Activated T-helper 1 cell treated with anti-CD3 and anti-CD28 coated beads, Interleukin-12 subunit alpha, Interleukin-12 subunit beta, Interleukin-2, Interleukin-4 antibody, amounts not matched to agents 30 ng/mL and 10 ng/mL and 1 ng/mL, durations not matched to agents 14 hours and 24 hours and 36 hours (primary cell): ENCODE measurements at places on chromosomes 12 and 14. TPM values are rescaled to one million over a fixed set of nuclear protein-coding genes. Genes with fewer than 3 reads are reported as not detected.

- H3K4me3 ChIP-seq, result no peak overlapping the region
- no peak overlapping the region for H3K27ac ChIP-seq
- H3K4me1 ChIP-seq, result no peaks in the 10 kb centered on the region
- peaks cover 11% of the 10 kb centered on the region for H3K27me3 ChIP-seq
These were observed 8.5 kb upstream of the SVOP start for GRCh38 chr12:109029411-109029810.

GRCh38 chr12:84702001-84702400, 210.6 kb downstream of the SLC6A15 start:
- no peaks in the 10 kb centered on the region for H3K36me3 ChIP-seq
- DNase-seq, result no peak
- H3K27ac ChIP-seq, result no peak overlapping the region
- no peaks in the 10 kb centered on the region for H3K27me3 ChIP-seq

DNA sequence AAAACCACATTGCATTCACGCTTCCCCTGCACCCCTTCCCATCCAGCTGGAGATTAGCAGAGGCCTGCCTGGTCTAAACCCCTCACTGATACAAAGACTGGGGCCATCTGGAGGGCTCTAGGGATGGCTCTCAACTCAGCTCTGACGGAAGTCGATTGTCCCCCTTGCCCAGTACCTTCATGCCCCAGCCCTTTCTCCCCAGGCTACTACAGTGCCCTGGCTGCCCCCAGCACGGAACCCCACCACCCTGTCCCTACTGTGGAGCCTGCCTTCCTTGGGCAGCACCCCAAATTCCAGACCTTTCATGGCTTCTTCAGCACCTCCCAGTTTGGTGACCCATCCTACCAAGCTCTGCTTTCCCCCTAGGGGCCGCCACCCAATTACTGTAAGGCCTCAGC, 25.6 kb downstream of the ZFP36L1 start:
- H3K36me3 ChIP-seq, result peaks cover 1% of the 10 kb centered on the region
- no peak overlapping the region for H3K27ac ChIP-seq
- peaks cover 7% of the 10 kb centered on the region for H3K27me3 ChIP-seq
- H3K4me3 ChIP-seq, result no peak overlapping the region
- H3K4me1 ChIP-seq, result peaks cover 41% of the 10 kb centered on the region

- H3K4me1 ChIP-seq, result no peaks in the 10 kb centered on the region
- H3K4me3 ChIP-seq, result no peak overlapping the region
- H3K27me3 ChIP-seq, result no peaks in the 10 kb centered on the region
- DNase-seq, result no peak
- H3K36me3 ChIP-seq, result no peaks in the 10 kb centered on the region
These were observed 65.9 kb downstream of the FGD6 start for GRCh38 chr12:95151406-95151805.

DNA sequence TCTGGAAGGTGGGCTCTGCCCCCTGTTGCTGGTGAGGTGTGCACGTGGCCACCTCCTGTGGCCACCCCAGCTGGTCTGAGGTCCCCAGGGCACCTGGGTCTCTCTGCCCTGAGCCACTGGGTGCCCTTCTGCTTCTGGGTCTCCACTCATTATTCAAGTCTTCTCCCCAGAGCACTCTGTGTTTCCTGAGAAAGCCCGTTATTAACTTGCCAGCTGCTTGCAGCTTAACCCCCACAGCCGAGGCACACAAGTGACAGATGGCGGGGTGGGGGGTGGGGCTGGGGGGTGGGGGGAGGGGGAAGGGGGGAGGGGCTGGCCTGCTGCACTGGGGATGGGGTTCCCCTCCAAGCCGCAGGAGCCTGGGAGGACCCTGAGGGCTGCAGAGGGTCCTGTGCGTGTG, 40.5 kb downstream of the FBRSL1 start:
- H3K4me1 ChIP-seq, result no peaks in the 10 kb centered on the region
- H3K27me3 ChIP-seq, result no peaks in the 10 kb centered on the region
- DNase-seq, result no peak
- no peak overlapping the region for H3K27ac ChIP-seq

PLEKHH1 gene
- total RNA-seq, result 0.96 and 2.4 TPM in 2 replicates

- no peak overlapping the region for H3K27ac ChIP-seq
- H3K36me3 ChIP-seq, result no peaks in the 10 kb centered on the region
- no peak for DNase-seq
- H3K27me3 ChIP-seq, result peaks cover 4% of the 10 kb centered on the region
These were observed 679 bp downstream of the BDKRB2 start for GRCh38 chr14:96205059-96205977.

PTPRB gene
- not detected in 2 replicates for total RNA-seq

DNA sequence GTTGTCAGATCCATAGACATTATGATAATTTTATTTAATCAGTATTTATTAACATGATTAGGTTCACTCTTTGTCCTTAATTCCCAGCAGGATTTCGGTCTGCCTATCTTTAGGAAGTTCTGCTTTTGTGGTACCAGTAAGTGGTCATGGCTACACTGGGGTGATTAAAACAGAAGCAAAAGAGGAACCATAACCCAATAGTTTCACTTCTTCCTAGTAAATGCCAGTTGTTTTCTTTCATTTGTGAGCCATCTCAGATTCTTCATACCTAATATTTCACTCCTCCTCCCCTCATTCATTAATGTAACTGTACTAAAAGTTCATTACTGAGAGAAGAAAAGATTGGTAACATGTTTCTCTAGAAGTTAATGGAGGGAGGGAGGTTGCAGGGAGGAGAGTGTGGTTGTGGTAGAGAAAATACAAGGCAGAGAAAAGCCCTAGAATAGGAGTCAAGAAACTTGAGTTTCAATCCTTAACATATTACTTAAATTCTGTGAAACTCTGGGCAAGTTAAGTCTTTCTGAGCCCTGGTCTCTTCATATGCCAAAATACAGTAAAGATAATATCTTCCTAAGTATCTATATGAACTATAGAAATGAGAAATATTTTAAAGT, 101.2 kb downstream of the PEBP1 start:
- peaks cover 5% of the 10 kb centered on the region for H3K4me1 ChIP-seq
- H3K36me3 ChIP-seq, result peaks cover 25% of the 10 kb centered on the region
- H3K4me3 ChIP-seq, result no peak overlapping the region
- no peak for DNase-seq
- H3K27me3 ChIP-seq, result no peaks in the 10 kb centered on the region

YLPM1 gene
- 70.4 and 73.7 TPM in 2 replicates for total RNA-seq

DNA sequence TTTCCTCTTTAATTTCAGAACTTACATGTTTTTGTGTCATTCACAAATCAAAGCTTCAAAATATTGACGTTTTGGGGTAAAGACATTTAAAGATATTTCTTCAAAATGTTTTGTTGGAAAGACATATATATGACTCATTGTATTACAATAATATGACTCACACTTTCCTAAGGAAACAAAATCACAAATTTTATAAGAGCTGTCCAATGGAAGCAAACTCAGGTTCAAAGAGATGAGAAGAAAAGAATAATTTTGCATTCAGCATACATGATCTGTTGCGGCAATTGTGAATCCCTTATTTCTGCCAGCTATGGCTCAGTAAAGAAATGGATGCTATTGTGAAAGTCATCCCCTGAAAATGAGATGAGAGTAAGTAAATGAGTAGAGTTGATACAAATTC, 82.7 kb downstream of the GRIP1 start:
- H3K4me1 ChIP-seq, result no peaks in the 10 kb centered on the region
- H3K27ac ChIP-seq, result no peak overlapping the region
- H3K36me3 ChIP-seq, result no peaks in the 10 kb centered on the region
- DNase-seq, result no peak
- no peak overlapping the region for H3K4me3 ChIP-seq
- no peaks in the 10 kb centered on the region for H3K27me3 ChIP-seq

- H3K27me3 ChIP-seq, result peaks cover 34% of the 10 kb centered on the region
- H3K4me1 ChIP-seq, result peaks cover 41% of the 10 kb centered on the region
- H3K4me3 ChIP-seq, result peak overlapping the region; percentile 63
- H3K27ac ChIP-seq, result peak overlapping the region; percentile 16
- H3K36me3 ChIP-seq, result peaks cover 1% of the 10 kb centered on the region
- DNase-seq, result no peak
These were observed 1.4 kb downstream of the ASIC1 start for GRCh38 chr12:50058743-50059312.

DNA sequence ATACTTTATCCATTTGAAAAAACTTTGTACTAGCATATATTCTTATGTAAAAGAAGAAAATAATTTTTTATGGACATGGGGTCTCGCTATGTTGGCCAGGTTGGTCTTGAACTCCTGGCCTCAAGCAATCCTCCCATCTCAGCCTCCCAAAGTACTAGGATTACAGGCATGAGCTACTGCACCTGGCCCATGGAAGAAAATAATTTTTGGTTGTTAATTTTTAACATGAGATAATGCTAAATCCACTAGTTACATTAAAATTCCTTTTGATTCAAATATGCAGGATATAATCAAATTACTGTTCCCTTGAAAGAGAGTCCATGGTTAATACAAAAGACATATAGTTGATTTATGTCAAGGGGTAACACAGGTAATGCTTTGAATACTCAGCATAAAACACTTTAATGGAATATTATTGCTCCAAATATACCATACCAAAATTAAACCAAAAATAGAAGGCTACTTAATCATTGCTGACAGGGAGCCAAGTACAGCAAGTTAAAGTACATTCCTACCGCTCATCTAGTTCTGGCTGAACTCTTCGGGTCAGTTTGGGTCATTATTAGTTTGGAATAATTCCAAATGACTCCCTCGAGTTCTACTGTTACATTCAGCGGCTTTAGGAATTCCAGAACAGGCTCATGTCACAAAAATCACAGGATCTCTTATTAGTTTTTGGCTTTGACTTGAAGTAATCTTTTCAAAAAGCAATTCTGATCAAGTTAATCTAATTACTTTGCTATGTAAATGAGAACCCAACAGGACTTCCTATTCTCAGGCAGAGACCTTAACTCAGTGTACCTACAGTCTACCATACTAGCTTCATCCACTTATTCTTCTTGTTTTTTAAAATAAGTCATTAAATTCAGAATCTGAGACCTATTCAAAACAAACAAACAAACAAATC, 6.1 kb downstream of the SOS2 start:
- H3K4me3 ChIP-seq, result no peak overlapping the region
- H3K36me3 ChIP-seq, result peaks cover 14% of the 10 kb centered on the region
- peaks cover 47% of the 10 kb centered on the region for H3K4me1 ChIP-seq
- H3K27me3 ChIP-seq, result no peaks in the 10 kb centered on the region

DNA sequence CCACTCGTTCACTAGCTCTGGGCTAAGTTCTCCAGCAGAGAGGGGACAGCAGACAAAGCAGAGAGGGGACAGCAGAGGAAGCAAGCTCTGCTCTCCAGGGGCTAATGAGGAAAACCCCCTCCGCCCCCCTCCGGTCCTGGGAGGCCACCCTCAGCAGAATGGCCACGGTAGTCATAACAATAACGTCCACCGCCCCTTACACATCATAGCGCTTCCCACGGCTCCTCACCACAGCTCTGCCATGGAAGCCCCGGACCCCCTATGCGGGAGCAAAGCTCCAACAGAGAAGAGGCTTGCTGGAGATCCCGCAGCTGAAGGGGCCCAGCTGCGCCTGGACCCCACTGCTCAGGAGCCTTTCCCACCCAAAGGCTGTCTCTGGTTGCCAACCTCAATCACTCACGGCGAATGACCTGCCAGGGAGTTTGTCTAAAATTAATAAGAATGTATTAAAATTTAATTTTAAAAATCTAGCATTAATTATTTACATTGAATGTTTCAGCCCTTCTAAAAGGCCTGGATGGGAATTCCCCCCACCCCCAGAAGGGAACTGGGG, 17.4 kb downstream of the BEGAIN start:
- no peaks in the 10 kb centered on the region for H3K4me1 ChIP-seq
- no peak overlapping the region for H3K27ac ChIP-seq

DNA sequence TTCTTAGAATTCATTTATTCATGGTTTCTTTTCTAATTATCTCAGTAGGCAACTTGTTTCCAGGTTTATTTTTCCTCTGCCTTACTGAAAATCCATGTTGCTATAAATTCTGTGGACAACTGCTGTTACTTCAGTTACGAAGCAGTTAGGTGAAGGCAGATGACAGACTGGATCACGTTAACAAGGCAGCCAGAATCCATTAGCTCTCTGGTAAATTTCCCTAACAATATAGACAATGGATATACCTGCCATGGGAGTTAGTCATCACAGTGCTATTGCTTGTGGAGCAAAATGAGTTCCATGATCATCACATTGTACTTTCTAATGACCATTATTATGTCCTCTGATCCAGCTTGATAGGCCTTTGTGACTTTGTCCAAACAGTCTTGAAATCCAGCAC, 291.5 kb downstream of the NELL2 start:
- H3K4me1 ChIP-seq, result no peaks in the 10 kb centered on the region
- no peaks in the 10 kb centered on the region for H3K27me3 ChIP-seq
- no peak overlapping the region for H3K4me3 ChIP-seq
- H3K27ac ChIP-seq, result no peak overlapping the region

LBHD2 gene
- not detected in 2 replicates for total RNA-seq

DNA sequence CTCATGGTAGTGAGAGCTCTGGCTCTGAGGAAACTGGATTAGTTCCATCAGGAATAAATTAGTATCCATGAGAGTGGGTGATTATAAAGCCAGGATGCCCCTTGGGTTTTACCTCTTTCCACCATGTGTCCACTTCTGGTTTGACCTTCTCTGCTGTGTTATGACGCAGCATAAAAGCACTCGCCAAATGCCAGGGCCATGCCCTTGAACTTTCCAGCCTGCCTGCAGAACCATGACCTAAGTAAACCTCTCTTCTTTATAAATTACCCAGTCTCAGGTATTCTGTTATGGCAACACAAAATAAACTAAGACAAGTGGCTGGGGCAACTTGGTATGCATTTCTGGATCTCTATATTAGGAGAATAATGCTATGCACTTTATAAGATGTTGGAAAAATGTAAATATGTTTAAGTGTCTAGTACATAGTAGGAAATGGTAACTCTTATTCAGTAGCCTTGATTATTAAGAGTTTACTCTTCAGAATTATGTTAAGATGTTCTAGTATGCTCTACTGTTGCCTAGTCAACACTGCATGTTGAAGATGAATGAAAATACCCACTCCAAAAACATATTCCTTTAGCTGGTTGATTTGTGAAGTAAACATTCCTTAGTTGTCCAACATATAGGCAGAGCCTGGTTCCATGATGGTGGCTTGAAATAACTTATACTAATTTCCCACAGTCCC, 455.6 kb upstream of the TMPO start:
- no peak overlapping the region for H3K4me3 ChIP-seq
- no peaks in the 10 kb centered on the region for H3K4me1 ChIP-seq
- peaks cover 2% of the 10 kb centered on the region for H3K27me3 ChIP-seq
- no peak for DNase-seq

DNA sequence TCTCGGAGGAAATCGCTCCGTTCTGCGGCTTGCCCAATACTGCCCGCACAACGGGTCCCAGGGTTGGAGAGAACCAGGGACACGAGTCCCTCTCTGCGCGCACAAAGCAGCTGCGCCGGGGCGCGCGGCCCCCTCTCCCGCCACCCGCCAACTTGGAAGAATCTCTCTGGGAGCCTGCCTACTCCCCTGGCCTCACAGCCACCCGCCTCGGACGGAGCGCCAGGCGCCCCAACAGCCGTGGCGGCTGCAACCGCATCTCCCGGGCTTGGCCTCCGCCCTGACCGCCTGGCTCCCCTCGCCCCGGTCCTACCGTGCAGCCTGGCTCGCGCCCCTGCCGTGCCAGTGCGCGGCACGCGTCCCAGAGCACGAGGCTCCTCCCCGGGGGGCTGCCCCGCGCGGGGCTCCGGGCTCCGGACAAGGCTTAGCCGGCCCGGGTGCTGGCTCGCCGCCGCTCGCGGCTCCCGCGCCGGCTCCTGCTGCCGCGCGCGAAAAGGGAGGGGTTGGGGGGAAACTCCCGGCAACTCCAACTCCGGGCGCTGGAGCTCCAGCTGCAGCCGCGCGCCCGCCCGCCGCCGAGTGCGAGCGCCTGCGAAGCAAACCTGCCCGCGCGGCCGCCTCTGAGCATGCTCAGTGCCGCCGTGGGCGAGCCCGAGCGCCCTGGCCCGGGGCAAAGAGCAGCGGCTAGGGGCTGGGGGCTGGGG, at the start of gene STXBP6:
TSS of gene STXBP6 (minus strand) at position 580 of the 701 bp plus-strand sequence. CDS start 75,329 bp downstream, outside the sequence.
- no peak within 1 kb of the TSS for H3K4me3 ChIP-seq
- no peak within 1 kb of the TSS for H3K27ac ChIP-seq
- peaks cover 45% of the 10 kb centered on the region for H3K27me3 ChIP-seq
- H3K36me3 ChIP-seq, result no peaks in the 10 kb centered on the region
- no peaks in the 10 kb centered on the region for H3K4me1 ChIP-seq

GRCh38 chr14:53630336-53630735, 326.3 kb downstream of the BMP4 start:
- H3K4me3 ChIP-seq, result no peak overlapping the region
- DNase-seq, result no peak
- H3K36me3 ChIP-seq, result no peaks in the 10 kb centered on the region
